ENCODE measurements at places on chromosomes 1 and 21. TPM values are rescaled to one million over a fixed set of nuclear protein-coding genes. Genes with fewer than 3 reads are reported as not detected.

SAMD13 gene
- 2.5 TPM for total RNA-seq

RUNX3 gene
- not detected for total RNA-seq

PRPF38B gene
- 38.0 TPM for total RNA-seq

VANGL2 gene
- total RNA-seq, result 11.5 TPM

IVL gene
- total RNA-seq, result not detected

OLFML3 gene
- 0.45 TPM for total RNA-seq

PTPRU gene
- total RNA-seq, result 44.3 TPM

ADGRL2 gene
- total RNA-seq, result 25.3 TPM

SPRR3 gene
- 0.57 TPM for total RNA-seq

GPR37L1 gene
- total RNA-seq, result 0.33 TPM

ITGB2 gene
- 6.0 TPM for total RNA-seq

UTS2 gene
- 23.8 TPM for total RNA-seq

VCAM1 gene
- total RNA-seq, result not detected

CFHR1 gene
- 0.81 TPM for total RNA-seq

GRCh38 chr1:159866066-159866465 is 3.6 kb upstream of the VSIG8 start:
- no peak for DNase-seq

- no peak for DNase-seq
These were observed 138.4 kb downstream of the RHOU start for GRCh38 chr1:228873709-228874108.

DNA sequence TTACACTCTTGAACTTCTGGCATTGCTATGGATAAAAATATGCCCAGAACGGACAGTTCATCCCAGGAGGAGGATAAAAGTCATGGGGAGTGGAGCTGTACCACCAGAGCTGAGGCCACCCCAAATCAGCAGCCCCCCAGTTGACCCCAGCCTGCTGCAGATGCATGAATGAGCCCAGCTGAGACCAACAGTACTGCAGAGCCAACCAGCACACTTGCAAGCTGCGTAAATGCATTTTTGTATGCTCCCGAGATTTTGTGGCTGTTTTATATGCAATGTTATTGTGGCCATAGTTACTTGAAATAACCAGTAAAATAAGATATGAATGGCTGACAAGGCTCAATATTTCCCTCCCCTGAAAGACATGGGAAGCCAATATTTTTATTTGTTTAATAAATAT is 264.6 kb downstream of the DUSP10 start:
- DNase-seq, result no peak

DNA sequence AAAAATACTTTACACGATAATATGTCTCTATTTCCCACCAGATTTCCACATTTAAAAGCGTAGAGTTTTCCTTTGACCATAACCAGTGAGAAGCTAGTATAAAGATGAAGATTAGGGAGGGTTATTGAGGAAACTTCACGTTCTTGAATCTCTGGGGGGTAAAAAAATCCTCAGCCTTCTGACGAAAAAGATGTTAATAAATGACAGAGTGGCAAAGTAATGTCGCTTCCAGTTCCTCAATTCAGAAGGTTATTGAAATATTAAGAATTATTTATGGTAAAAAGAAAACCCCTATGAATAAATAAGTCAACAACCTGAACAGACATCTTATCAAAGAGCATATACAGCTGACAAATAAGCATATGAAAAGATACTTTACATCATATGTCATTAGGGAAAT is 241.0 kb downstream of the GPATCH2 start:
- no peak for DNase-seq

DNA sequence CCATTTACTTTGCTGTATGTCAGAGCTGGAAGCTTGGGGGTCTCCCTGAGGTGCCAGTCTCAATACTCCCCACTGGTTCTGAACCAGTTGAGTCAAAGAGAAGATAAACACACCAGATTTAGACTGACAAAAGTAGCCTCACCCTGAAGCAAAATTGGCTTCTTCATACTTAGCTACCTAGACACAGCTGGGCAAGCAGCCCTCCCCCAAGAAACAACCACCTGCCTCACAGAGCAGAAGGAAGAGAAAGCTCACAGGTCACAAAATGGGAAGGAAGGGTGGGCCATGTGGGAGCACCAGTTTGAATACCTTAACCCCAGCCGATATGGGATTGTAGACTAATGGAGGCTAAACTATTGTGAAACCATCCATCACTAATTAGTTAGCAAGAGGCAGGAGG is 24.6 kb upstream of the MYSM1 start:
- DNase-seq, result no peak

DNA sequence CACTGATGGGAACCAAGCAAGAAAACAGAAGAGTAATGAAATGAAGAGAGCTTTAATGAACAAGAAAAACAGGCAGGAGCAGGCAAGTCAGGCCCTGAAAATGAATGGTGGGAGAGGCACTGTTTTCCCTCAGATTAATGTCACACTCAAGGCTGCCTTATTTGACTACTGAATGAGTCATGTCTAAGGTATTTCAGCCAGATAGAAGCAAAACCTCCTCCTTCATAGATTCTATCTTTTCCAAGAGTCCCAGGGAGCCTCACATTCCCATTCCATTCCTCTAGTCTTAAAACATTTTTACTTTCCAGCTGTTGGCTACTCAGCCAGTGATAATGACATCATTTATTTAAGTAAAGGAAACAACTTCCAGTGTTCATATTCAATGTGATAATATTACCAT is 228.4 kb upstream of the NRIP1 start:
- peak; percentile 43 for DNase-seq

GRCh38 chr1:236438614-236439013 is 44.5 kb downstream of the EDARADD start:
- no peak for DNase-seq

GRCh38 chr1:17112496-17113236 is 6.6 kb downstream of the PADI2 start:
- no peak for DNase-seq

DNA sequence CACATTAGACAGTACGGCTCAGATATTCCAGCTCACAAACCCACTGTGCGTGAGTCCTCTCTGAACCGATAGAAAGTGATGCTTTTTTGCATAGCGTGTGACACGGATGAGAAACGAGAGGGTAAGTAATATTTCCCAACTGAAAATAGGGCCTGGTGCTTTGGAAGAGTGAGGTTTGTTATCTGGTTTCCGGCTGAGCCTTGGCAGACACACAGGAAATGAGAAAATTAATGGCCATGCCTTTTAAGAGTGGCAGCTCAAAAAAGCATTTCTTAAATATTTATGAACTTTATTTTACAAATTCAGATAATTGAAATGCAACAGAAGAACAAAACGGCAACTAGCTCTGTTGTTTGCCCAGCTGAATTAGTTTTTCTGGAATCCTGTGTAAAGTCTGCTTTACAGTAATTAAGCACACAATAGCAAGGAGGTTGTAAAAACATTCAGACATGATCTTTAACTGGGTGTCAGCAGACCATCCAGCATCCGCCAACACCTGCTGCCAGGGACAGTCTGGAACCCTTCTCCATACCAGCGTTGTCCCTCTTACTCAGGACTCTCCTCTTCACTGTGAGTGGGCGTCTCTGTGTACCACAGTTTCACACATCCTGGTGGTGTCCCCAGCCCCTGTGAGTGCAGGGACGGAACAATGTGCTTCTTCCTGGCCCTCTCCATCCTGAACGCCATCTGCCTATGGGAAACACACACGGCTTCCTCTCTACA is 155.4 kb downstream of the PGBD5 start:
- DNase-seq, result no peak

- DNase-seq, result no peak
These were observed 192.3 kb downstream of the FCRL5 start for GRCh38 chr1:157360023-157360390.

- DNase-seq, result no peak
These were observed 66.3 kb downstream of the TAS1R2 start for GRCh38 chr1:18793164-18793563.

DNA sequence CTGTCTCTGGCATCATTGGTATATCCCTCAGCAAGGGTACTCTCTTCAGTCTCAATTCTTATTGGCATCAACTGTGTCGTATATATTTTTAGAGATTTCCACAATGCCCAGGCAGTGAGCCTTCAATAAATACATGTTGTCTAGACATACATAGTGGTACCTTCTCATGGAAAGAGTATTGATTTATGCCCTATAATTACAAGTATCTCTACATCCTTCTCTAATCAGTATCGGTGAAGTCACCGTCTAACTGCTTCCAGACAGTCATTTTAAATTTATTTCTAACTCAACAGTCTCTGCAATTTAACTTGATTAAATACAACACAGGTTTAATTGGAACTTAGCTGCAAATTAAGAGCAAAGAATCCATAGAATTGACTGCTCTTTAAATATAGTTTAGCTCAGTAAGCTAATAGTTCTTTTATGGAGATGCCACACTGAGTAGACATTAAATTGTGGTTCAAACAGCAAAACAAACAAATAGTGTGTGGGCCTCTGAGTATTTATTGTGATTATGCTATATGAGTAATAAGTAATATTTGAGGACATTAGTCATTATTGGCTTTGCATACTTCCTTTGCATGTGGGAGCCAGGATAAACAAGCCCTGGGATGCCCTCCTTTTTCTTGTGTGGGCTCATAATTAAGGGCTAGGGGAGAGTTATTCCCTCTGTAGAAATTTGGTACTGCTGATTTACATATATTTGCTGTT is 126.9 kb upstream of the DUSP10 start:
- no peak for DNase-seq

DNA sequence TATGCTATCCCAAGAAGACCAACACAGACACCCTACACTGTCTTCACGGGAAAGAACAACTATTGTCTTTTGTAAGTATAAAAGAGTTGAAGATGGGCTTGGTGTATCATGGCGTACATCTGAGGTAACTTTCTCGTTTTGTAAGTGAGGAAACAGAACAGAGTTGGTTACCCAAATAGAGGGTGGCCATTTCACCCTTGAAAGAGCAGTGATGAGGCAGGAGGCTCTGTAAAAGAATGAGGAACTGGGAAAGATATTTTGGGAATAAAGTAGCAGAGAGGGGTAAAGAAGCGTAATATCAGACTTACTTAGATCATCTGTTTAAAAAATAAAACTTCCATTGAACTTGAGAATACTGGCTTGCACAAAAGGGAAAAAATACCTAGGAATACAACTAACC is 18.9 kb downstream of the FCRL2 start:
- DNase-seq, result no peak

- no peak for DNase-seq
These were observed 1.4 kb downstream of the CFAP45 start for GRCh38 chr1:159898527-159898926.

DNA sequence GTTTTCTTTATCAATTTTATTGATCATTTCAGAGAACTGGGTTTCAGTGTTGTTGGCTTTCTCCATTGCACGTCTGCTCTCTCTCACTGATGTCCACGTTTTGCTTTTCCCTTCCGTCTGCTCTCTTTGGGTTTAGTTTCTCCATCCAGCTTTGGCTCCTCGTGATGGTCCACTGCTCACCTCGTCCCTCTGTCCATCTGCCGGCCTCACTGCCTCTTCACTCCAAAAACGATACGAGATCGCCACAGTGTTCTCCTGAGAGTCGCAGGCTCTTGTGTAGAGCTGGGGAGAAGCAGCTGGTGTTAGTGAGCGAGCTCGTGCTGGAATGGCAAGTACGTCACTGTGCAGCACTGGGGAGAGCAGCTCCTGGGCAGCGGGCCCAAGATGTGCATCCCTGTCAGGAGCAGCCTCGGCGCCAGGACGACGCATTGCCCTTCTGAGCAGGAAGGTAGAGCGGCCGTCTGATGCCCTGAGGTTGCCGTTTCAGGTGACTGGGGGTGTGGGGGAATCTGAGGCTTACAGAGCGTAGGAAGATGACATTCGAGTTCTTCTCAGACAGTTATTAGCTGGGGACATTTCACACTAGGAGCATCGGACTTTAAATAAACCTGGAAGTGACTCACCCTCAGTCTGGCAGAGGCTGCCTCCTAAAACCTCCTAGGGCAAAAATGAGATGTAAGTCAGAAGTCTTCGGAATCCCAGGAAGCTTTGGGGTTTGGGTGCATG is 31.4 kb upstream of the PCBP3 start:
- no peak for DNase-seq

DNA sequence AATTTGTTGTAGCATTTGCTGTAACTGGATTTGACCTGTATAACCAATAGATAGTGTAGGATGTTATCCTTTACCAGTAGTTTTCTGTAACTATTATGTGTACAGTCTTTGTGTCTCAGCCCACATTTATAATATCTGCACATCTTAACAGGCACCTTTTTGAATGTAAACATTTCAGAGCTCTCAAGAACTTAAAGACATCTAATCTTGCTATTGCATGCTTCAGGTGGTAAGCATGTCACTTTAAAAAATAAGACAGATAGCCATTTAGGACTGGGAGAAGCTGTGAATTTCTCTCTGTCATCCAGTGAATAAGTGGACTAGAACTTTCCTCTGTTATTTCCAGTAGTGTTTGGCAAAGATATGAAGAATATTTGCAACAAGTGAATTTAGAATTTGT is 22.6 kb upstream of the GPR52 start:
- DNase-seq, result no peak

- no peak for DNase-seq
These were observed 742.0 kb downstream of the ADGRL2 start for GRCh38 chr1:82542766-82543165.

DNA sequence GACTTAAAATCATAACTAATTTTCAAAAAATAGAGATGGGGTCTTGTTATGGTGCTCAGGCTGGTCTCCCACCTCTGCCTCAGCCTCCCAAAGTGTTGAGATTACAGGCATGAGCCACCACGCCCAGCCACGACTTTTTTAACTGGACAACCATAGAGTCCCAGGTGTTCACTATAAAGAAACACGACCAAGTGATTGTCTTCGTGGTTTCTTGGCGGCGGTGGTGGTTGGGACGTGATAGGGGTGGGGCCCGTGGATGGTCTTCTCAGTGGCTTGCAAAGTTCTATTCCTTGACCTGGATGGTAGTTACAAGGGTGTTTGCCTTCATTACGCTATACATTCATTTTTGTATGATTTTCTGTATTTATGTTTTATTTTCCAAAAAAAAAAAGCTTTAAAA is 34.6 kb upstream of the COX20 start:
- DNase-seq, result no peak

- peak; percentile 75 for DNase-seq
These were observed at the start of gene PCSK9 for GRCh38 chr1:55039342-55040082. Gene PCSK9 (plus strand): TSS chr1:55039548. CDS start chr1:55039838, 290 bp downstream.

DNA sequence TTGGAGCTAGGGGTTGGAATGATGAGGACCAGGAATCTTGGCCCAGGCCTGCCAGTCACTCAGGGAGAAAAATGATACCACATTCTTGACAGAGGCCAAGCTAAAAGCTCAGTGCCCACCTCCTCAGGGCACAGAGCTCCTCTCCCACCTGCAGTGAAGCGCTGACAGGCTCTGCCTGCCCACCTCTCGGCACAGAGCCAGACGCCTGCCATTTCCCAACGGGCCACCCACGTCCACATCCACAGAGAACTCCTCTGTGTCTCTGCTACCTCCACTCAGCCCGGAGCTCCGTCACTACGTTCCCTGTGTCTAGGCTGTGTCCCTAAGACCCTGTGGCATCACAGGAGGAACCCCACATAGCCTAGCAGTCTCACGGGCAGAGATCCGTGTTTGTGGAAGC is 60.8 kb downstream of the MRPL37 start:
- no peak for DNase-seq

GRCh38 chr21:46633566-46633965 is 1.9 kb upstream of the PRMT2 start:
- DNase-seq, result no peak

GRCh38 chr1:173549813-173550212 is 53.1 kb downstream of the SLC9C2 start:
- no peak for DNase-seq
